AG20443 (cell line): ENCODE measurements at places on chromosomes 12 and 14.

DNA sequence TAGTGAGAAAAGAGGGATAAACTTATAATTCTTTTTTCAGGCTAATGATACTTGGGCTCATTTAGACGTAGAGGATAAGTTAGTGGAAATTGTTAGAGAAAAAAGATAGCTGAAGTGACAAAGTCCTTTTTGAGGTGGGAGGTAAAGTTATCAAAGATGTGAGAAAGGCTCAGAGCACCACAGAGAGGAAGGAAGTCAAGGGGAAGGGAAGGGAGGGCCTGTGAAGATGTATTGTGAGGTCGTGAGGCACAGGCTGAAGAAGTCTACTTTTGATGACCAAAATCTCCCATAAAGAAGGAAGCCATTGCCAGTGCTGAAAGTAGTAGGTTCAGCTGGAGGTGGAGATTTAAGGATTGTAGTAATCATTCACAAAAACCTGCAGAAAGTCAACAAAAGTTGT lies 19.4 kb upstream of the PTGDR start:
- DNase-seq, result no peak

- DNase-seq, result no peak
These were observed 28.5 kb upstream of the NXPH4 start for GRCh38 chr12:57188090-57188425.

DNA sequence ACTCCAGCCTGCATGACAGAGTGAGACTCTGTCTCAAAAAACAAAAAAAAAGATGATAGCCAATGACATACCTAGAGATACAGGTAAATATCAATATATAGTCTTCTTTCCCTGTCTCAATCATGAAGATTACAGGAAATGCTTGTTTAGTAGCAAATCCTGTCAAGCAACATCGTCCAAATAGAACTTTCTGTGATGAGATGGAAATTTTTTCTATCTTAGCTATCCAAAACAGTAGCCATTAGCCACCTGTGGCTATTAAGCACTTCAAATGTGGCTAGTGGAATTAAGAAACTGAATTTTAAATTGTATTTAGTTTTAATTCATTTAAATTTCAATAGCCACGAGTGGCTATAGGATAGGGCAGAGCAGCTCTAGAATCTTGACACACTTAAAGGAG lies 33.2 kb upstream of the RIC8B start:
- DNase-seq, result no peak

DNA sequence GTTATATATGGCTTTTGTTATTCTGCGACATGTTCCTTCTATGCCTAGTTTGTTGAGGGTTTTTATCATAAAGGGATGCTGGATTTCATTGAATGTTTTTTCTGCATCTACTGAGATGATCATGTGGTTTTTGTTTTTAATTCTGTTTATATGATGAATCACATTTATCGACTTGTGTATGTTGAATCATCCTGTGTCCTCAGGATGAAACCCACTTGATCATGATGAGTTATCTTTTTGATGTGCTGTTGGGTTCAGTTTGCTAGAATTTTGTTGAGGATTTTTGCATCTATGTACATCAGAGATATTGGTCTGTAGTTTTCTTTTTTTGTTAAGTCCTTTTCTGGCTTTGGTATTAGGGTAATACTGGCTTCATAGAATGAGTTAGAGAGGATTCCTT lies 291.2 kb downstream of the AKAP6 start:
- no peak for DNase-seq

DNA sequence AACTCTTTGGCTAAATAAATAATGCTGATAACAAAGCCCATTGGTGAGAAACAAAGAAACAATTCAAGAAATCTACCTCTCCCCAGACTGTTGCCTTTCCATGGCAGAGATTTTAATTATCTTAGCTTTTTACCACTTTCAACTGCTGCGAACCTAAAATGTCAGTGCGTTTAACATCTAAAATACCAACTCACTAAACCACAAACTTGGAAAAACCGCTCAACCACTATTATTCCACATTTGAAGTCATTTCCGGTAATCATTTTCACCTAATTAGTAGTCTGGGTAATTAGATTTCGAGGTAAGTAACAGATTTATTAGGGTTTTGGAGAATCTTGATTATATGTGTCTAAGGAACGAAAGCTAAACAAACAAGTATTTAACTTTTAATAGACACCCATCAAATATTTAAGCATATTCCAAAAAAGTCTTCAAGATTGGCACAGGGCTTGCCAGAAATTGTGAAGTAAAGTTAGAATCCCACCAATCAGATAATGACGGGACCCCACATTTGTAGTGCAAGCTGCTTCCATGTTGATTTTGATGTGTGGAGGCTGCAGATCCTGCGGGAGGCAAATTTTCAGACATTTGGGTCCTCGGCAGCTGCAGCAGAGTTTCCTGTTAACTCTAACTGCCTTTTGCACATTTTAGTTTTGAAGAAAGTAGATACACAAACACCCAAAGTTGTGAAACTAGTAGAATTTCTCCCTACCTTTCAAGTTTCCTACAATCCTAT lies 4.1 kb downstream of the OTX2 start:
- DNase-seq, result no peak

DNA sequence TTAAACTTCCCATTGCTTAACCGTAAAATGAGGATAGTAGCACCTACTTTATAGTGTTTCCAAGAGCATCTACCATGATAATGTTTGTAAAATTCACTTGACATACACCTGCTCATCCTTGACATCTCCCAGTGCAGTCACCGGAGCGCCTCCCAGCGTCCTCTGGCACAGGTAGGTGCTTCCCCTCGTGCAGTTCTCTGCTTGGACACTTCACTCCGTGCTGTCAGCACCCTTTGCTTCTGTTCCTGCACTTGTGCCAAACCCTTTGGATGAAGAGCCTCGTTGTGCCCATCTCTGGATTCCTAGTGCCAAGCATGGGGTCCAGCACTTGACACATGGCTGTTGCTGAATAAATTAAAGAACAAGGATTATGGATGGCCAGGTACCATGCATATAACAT lies 28.3 kb downstream of the ETV6 start:
- no peak for DNase-seq

GRCh38 chr14:106848330-106849121 lies 1322.1 kb downstream of the TMEM121 start:
- no peak for DNase-seq

- no peak for DNase-seq
These were observed 133.2 kb downstream of the RAD51B start for GRCh38 chr14:67952786-67953185.

GRCh38 chr12:77850129-77850528 lies 19.4 kb downstream of the NAV3 start:
- no peak for DNase-seq

GRCh38 chr14:50260511-50260910 lies 29.1 kb upstream of the SOS2 start:
- peak; percentile 49 for DNase-seq

DNA sequence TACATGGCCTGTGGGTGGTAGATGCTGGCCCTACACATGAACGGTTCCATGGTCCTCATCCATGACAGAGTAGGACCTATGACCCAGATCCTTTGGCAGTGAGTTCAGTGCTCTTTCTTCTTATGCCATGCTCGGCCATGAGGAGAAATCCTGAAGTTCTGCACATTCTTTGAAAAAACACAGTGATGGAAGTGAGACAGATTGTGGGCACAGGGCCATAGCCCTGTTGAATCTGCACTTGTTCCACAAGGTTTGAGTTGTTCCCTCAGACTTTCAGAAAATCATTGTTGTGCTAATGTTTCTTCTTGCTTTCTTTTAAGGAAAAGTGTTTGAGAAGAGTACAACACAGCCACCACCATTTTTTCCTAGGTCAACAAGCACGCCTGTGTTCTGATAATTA lies 180.0 kb downstream of the C12orf75 start:
- DNase-seq, result no peak

DNA sequence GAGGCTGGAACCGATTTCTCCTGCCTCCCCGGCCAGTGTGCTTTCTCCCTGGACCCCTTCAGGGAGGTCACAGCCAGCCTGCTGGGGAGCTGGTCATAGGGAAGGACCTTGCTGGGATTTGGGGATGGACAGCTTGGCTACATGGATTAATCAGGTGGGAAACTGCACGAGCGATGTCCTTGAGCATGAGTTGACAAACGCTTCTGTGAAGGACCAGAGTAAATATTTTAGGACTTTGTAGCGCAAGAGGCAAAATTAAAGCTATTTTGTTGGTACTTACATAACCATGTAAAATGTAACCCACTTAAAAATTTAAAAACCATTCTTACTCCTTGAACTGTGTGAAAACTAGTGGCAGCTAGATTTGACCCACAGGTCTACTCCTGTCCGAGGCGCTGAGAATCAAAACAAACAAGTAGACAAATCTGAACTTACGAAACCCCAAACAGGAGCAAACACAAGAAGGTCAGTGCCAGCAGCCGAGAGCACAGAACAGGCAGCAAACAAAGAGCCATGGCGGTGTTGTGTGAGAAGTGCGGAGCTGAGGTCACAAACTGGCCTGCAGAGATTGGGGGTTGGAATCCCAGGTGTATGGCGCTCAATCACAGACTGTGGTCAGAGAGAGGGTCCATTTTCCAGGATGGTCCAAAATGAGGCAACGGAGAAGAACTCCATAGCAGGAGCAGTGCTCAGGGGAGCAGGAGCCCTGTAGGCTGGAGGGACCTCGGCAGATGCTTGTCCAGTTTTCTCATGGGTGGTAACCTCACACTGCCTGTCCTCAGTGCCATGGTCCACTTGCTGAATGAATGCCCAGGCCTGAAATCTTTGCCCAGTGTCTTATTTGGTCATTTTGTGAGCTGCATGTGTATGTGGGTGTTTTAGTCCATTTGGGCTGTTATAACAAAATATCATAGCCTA lies 79.2 kb upstream of the CLMN start:
- no peak for DNase-seq

DNA sequence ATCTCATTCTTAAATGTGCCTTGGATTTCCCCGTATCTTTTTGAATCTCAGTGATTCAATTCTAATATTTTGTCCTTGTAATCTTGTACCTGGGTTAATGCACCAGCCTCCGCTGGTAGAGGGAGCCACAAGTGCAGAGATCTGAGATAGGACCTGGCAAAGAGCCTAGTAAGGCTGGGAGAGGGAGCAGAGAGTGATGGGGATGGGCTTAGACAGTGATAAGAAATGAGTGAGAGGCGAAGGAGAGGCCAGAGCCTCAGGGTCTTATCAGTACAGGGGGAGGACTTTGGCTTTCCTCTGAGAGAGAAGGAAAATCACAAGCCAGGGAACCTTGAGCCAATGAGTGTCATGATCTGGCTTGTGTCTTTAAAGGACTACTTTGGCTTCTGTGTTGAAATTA lies 30.5 kb upstream of the LMNTD1 start:
- no peak for DNase-seq

- DNase-seq, result peak; percentile 36
These were observed 45.5 kb downstream of the EML1 start for GRCh38 chr14:99838639-99839134.

- DNase-seq, result no peak
These were observed 86.3 kb downstream of the EML5 start for GRCh38 chr14:88706425-88706824.

DNA sequence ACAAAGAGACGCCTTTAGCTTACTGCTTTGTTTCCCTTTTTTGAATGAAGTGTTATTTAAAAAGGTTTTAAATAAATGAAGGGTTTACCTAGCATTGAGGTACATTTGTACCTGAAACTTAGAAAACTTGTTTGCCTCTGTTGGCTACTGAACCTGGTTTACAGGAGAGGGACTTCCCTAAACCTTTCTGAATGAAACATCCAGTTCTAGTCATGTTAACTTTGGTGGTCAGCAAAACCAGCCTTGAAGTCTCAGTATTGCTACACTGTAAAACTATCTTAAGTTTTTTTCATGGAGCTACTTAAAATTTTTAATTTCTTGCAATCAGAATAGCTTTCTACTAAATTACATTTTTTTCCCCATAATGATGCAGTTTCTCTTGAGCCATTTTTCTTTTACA lies 38.2 kb downstream of the RASSF8 start:
- DNase-seq, result no peak

DNA sequence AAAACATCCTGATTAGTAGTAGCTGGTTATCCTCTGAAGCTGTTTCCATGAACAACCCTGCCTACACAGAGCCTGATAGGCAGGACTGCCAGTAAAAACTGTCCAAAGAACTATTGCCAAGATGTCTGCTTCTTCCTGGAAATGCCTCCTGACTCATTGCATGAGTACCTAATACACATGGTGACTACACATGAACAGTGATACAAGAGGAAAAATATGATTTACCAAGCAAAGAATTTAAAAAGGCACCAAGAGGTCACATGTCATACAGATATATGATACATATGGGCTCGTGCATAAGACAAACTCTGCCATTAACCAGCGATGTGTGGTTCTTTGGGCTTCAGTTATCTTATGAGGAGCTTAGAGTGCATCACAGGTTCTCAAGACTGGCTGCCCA lies 552.3 kb downstream of the SLC16A7 start:
- DNase-seq, result peak; percentile 58

GRCh38 chr12:103169-103981 lies 36.8 kb downstream of the IQSEC3 start:
- no peak for DNase-seq

- DNase-seq, result no peak
These were observed 33.0 kb downstream of the BTBD7 start for GRCh38 chr14:93299866-93300265.

DNA sequence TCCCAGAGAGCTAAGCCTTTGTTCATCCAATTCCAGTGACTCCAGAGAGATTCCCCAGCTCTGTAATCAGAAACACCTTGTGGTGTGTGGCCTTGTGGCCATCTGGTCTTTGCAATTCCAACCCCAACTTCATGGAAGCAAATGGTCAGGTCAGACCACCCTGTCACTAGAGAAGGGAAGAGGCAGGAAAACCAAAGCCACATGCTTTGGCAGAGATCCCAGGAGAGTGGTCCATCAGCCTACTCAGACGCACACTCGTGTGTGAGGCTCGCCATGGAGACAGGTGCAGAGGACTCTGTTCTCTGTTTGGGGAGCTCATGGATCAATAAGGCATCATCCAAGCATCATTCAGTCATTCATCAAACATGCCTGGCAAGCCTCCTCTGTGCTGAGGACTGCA lies 46.2 kb upstream of the TUNAR start:
- no peak for DNase-seq

GRCh38 chr12:122544537-122544936 lies 17.5 kb downstream of the KNTC1 start:
- DNase-seq, result no peak
